ENCODE measurements at places on chromosomes 13 and 19.

GRCh38 chr13:93318534-93319254 is 92.1 kb downstream of the GPC6 start:
- no peak for DNase-seq

DNA sequence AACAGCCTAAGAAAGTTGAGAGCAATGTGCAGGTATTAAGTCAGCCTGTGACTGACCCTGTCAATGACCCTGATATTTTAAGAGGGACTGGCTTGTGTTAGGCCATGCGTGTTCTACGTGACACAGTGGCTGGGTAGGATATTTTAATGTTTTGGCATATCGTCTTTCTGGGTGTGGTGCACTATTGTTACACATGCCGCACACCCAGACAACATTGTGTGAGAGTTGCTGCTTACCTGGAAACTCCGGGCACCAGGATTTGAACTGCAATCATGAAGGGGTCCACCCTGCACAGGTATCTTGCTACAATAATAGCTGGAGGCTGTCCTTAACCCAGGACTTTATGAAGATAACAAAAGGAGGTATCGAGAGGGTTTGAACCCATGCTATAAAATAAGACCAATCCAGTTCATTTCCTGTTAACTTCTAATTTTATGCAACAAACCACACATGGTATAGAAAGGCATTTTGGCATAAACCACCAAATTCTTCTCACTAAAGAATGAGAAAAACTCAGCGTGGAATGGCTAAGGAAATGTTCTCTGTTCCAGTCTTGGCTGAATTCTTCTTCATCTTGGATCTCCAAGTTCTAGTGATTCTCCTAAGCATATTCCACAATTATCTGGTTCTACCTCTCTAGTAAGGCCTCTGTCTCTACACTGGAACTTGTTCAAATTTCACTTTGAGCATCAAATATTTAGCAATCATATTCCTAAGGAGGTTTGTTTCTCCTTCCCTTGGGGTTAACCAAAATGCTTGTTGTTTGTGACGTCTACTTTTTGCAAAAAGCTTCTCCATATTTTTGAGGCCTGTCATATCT is 38.7 kb upstream of the POMP start:
- no peak for DNase-seq

DNA sequence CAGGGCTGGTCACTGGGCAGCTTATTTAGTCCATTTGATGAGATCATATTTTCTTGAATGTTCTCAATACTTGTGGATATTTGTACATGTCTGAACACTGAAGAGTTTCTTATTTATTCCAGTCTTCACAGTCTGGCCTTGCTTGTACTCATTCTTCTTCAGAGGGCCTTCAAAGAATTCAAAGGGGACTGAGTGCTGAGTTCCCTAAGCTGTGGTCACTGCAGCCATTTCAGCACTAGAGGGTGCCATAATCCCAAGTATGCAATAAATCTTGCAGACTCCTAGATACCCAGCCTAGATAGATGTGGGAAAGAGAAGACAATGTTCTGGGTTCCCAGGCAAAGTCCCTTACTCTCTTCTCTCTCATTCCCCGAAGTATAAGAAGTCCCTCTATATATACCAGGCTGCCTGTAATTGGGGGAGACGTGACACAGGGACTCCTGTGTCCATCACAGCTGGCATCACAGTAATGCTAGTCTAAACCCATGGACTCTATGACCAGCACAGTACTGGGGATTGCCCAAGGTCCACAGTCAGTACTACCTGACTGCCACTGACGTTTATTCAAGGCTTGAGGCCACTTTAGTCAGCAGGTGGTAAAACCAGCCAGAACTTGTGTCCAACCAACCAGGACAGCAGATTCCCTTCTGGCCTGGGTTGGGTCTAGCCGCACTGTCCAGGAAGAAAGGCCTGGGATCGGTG is 8.9 kb upstream of the VN1R1 start:
- DNase-seq, result no peak

DNA sequence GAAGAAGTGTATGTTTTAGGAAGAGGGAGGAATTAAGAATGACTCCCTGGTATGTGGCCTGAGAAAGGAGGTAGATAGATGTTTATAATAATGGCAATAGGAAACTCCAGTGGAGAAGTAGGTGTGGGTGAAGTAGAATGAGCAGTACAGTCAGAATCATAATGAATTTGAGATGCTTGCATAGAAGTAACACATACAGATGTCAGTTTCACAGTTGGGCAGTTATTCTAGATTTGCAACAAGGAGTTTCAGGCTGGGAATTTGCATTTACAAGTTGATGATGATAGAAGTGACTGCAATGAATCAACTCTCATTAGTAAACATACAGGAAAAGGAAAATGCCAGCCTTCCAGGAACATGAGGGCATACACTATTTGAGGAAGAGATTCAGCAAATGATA is 149.0 kb downstream of the SLITRK1 start:
- no peak for DNase-seq

DNA sequence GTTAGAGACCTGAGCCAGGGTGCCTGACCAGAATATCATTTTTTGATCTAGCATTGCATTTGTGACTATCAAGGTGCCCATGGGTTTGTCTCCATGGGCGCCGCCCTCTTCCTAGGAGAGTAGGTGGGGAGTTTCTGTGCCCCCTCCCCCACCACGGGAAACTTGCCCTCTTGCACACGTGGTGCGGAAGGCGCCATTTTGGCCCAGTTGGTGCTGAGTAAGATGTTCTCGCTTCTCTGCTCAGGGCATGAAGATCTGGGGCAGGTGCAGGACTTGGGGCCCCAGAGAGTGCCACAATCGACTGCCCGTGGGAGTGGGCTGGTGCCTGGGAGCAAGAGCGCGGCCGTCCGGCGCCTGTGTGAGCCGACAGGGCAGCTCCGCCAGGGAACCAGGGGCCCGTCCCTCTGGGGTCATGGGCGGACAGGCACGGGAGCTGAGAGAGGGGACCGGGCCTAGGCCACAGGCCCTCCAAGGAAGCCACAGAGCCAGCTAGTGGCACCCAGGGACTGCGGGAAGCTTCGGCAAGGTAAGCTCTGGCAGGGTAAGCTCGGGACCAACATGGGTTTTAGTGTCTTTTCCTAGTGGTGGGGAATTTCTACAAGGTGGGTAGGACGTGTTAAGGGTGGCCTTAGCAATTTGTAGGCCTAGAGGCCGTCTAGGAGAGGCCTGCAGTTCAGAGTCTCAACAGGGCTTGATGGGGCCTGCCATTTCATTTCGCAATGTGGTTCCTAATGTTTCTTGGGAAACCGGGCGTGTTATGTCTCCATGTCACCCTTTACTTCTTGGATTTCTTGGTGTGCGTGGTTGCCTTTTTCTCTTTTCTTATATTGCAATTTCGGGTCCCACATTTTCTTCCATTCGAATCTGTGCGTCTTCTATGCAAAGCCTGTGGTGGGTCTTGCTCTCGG is 14.5 kb downstream of the SACS start:
- DNase-seq, result no peak

GRCh38 chr13:30744681-30745077 is 9.3 kb downstream of the ALOX5AP start:
- DNase-seq, result no peak

DNA sequence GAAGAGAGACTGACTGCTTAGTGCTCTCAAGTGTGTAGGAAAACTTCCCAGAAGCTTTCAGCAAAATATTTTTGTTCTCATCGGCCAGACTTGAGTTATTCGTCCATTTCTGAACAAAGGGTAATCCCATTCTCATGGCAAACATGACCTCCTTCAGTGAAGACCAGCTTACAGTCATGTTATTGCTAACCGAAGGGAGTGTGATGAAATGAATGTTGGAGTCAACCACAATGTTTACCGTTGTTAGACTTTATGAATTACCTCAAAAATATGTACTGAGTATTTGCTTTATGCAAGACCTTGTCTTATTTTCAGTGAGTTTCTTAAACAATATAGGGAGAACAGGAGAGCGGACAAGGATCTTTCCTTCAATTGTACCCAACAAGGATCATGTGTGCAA is 228.6 kb downstream of the LMO7 start:
- DNase-seq, result no peak

- no peak for DNase-seq
Measured at GRCh38 chr13:46181840-46182490, at the start of gene LCP1. Gene LCP1 (minus strand): TSS chr13:46182177. CDS start chr13:46159662, 22,515 bp downstream.

DNA sequence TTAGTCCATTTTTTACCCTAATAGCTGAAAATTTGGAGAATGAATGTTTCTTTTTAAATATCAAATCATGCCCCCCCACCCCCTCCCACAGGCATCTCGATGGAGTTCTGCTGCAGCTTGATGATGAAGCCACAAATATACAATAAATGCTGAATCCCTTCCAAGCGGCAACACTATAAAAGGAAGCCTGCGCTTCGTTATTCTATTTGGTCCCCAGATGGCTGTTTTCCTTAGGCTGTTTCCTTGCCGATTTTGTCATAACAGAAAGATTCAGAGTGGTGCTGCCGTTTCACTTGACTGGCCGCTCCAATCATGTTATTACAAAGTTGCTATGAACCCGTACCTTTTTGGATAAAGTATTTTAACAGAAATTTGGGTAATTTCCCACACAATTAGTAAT is 79.5 kb downstream of the MYO16 start:
- peak; percentile 11 for DNase-seq

- DNase-seq, result no peak
Measured at GRCh38 chr19:10655457-10656312, 1.5 kb downstream of the ILF3 start.

- no peak for DNase-seq
Measured at GRCh38 chr19:4972509-4973230, 3.8 kb downstream of the KDM4B start.

DNA sequence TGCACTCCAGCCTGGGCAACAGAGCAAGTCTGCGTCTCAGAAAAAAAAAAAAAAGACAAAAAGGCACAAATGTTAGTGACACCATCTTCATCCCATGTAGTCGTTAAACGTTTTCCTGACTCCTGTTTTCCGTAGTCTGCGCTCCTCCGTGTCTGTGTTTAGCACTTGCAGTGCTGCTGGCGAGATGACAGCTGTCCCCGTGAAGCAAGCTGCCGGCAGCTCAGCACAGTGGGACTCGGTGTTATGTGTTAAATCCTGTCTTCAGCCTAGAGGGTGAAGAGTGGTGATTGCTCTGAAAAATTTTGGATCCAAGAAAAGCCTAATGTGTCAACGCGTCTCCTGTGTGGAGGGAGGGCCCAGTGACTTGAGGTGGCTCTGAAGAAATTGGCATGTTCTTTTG is 18.4 kb downstream of the UBXN6 start:
- no peak for DNase-seq

DNA sequence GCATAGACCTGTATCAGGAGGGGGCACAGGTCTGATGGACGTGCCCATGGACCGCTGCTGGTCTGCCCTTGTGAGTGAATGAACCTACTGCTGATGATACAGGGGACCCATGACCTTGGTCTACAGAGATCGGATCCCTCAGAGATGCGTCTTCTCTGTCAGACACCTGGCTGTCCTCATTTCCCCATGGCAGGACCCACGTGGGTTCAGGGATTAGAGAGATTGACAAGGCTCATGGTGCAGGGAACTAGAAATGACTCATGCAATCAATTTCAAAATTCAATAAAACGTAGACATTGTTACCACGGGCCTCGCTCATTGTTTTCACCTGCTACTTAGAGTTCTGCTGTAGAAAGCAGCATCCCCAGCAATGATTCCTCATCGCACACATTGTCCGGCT is 962 bp upstream of the TPRX1 start:
- DNase-seq, result no peak

- DNase-seq, result no peak
Measured at GRCh38 chr13:110516500-110516899, 45.0 kb downstream of the RAB20 start.

DNA sequence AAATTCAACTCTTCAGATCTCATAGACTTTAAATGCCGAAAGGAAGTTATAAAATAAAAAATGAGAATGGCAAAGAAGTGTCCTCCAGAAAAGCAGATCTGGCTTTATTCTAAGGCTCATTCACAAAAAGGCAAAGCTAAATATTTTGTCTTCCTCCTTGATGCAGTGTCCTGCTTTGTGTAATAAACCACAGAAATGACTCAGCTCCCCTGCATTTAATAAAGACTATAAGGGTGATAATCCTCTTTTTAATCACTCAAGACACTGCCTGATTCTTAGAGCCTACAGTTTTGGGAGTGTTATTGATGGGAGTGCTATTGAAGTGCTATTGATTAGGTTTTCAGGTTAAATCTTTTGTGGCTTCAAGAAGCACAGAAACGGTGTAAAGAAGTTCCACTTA is 482.0 kb downstream of the PCDH20 start:
- DNase-seq, result no peak

DNA sequence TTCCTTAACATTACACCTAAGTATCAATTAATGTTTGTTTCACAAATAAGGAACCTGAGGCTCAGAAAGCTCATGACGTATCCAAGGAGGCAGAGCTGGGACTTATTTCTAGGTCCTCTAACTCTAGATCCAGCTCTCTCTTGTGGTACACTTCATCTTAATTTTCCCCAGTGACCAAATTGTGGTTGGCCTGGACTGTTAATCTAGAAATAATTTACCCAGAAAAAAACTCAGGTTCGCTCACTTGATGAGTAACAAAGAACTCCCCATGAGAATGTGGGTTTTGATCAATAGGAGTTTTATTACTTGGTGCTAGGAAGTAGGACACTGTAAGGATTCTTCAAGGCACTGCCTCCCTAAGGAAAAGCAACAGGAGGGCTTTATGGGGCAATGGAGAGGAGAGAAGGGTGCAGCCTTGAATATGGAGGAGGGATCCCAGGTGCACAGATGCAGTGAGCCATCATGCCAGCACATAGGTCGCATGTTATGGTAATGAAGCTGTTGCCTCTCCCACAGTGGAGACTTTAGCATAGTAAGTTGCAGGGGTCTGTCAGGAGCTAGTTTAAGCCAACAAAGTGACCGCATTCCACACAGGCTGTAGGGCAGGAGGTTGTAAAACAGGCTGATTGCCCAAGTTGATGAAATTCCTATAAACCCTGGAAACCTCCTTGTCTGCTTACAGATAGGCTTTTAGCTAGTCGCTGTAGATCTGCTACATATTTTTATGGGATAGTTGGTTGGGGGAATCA is 14.7 kb downstream of the RAP2A start:
- no peak for DNase-seq

GRCh38 chr13:42181381-42181953 is 90.5 kb upstream of the AKAP11 start:
- DNase-seq, result no peak

GRCh38 chr19:45010306-45010705 is 9.0 kb downstream of the RELB start:
- no peak for DNase-seq

DNA sequence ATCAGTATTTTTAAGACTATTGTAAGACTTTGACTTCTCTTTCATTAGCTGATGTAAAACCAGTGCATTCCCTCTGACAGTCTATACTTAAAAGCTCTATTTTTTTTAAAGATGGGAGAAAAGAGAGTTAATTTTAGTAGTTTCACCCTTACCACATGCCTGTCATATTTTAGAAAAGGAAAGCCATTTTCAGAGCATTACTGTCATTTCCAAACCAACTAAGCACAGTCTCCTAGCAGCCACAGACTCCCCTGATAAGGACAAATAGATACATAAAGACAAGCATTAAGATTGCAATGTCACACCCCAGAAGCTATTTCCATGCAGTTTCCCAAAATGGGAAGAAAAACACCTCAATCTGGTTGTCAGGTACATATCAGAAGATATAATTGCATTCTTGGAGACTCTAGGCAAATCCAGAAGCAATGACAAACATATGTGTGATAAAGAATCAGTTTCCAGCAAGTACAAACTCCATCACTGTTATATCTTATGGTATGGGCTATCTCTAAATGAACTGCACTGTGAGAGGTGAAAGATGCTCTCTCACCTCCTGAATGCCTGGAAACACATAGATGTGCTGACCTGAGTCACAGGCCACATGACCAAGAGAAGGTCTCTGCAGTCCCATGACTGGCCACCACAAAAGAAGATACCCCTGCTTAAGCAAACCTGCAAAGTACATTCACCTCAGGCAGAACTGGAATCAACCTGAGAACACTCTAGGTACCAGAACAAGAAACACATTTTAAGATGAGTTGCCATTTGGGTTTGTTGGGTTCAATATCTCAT is 303.3 kb downstream of the POU4F1 start:
- no peak for DNase-seq

- no peak for DNase-seq
Measured at GRCh38 chr19:7149956-7150705, 80.6 kb downstream of the ZNF557 start.
